Putamen (tissue), 1 donor: ENCODE measurements at places on chromosomes 1 and 21.

DNA sequence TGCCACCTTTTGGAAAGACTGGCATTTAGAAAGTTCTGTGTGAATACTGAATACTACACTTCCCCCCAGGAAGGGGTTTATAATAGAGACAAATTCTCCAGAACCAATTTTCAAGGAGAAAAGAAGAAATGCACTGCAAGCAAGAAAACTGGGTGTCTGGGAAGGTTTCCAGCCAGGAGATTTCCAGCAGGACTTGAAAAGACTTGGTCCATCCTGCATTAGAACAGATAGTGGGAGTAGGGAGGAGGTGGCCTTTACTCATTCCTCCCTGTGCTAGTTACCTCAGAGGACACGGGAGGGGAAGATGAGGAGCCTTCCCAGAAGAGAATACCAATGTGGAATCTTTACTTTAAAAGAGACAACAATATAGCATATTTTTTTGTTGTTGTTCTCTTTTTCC lies 52.4 kb downstream of the FAM78B start:
- no peak for DNase-seq

DNA sequence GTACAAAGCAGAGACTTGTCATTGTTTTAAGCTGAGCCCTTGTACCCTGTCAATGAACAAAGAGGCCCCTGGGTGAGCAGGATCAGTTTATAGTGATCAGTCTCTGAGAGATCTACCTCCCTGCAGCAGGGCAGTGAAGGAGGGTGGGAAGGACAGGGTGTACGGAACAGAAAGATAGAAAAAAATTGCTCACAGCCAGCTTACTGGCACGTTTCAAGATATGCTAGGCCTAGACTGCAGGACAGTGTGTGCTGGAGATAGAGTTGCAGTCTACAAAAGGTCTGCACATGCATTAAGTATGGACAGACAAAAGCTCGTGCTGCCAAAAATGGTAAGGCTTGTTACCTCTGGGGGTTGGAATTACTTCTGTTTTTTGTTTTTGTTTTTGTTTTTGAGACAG lies 34.6 kb downstream of the OVAAL start:
- no peak for DNase-seq

DNA sequence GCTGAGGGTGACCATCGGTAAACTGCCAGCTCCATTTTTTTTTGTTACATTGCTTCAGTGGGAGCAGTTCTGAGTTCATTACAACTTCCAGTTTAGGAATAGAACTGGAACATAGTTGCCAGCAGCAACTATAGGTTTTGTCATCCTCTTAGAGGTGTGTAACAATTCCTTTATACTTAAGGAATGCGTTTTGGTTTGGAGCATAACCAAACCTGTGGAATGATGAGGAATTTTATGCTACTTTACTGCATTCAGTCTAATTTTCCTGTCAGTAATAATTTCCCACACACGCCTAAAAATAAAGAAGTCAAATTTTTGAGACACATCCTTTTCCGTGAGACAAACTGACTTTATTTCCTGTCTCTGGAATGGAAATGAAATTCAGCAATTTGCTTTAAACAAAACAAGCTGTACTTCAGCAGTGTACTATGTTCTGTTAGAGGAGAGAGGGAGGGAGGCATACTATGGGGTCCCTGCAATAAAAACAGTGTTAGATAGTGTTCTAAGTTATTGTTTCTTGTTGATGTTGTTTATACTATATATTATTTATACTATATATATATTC lies 4.8 kb upstream of the AMPD1 start:
- DNase-seq = peak; percentile 45

GRCh38 chr21:37557261-37557950 lies 190.8 kb downstream of the DYRK1A start:
- no peak for DNase-seq

DNA sequence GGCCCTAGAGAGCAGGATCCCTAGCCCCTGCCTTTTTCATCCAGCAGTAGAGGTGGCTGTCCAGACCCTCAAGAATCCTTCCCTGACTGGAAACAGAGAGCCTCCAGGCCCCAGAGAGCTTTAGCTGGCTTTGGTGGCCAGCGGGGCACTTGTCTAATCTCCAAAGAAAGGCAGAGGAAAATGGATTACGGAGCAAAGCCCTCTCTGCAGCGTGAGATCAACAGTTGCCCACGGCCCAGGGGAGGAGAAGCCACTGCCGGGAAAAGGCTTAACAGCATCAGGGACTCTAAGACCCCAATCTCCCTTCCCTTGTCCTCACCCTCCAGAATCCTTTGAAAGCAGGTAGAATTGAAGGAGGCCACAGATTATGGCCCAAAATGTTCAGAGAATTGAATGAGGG lies 35.8 kb upstream of the GRIK3 start:
- no peak for DNase-seq

GRCh38 chr1:158679289-158679688 lies 7.2 kb downstream of the SPTA1 start:
- DNase-seq = no peak

DNA sequence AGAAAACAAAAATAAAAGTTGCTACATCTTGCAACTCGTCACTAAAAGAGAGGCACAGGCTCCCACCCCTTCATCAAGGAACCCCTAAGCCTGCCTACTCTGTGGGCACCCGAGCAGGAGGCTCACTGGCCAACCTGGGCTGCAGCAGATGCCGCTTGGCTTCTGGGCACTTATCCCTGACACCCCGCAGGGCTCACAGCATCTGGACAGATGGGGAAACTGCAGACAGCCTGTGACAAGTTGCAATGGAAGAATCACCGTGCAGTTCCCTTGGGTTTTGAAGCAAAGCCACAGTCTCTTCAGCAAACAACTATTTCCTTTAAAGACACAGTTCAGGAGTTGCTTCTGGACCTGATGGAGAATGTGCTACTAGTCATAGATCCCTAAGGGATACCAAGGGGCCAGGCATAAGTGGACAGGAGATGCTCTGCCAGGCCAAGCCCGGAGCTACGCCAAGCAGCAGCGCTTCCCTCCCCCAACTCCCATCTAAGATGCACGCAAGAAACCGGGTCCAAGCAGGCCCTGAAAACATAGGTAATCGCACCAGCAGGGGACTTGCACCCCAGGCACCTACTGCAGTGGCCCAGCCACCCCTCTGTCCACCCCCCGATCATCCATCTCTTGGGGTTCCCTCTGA lies 170.6 kb downstream of the NPHP4 start:
- DNase-seq = no peak

DNA sequence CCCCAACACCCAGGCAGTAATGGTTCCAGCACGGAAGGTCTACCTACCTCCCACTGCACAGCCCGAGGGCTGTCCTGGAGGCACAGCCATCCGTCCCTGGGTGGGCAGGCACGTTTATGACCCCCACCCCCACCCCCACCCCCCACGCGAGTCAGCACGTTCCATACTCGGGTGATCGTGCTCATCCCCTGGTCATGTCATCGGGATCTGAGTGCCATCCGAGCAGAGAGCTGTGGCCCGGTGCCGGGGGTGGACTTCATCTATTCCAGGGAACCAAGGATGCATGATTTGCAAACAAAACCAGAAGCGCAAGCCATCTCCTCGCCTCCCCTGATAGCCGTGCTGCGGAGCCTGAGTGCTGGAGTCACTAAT lies 1.1 kb downstream of the TSPEAR start:
- no peak for DNase-seq

DNA sequence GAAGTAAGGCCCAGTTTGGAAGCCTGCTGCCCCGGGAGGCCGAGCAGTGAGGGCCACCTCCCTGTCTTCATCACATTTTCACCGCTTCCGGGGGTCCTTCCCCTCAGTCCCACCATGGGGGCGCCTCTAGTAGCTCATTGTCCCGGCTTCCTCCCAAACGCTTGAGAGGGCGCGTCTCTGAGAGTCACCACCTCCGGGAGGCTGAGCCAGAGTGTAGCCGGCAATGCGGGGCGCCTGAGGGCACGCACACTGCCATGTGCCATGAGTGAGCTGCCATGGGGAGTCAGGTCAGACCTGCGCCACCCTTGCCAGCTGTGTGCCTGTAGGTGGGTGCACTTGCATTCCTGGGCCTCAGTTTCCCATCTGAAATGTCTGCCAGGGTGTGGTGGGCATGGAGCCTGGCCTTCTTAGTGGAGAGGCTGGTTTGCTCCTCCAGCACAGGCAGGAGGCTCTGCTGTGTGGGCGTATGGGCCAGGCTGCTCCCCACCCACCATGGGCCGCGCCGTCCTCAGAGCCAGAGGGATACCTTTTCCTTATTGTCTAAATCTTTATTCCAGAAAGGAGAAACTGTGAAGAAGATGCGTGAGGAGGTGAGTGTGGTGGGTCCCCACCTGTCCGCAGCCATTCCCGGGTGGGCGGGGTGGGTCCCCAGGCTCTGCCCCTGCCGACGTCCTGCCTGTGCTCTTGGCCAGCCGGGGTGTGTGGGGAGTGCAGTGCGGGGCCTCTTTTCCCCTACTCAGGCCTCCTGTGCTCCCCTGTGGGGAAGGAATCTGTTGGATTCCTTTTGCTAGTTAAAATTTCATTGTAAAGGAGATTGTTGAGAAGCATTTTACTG lies 81.3 kb upstream of the COL6A1 start:
- no peak for DNase-seq

DNA sequence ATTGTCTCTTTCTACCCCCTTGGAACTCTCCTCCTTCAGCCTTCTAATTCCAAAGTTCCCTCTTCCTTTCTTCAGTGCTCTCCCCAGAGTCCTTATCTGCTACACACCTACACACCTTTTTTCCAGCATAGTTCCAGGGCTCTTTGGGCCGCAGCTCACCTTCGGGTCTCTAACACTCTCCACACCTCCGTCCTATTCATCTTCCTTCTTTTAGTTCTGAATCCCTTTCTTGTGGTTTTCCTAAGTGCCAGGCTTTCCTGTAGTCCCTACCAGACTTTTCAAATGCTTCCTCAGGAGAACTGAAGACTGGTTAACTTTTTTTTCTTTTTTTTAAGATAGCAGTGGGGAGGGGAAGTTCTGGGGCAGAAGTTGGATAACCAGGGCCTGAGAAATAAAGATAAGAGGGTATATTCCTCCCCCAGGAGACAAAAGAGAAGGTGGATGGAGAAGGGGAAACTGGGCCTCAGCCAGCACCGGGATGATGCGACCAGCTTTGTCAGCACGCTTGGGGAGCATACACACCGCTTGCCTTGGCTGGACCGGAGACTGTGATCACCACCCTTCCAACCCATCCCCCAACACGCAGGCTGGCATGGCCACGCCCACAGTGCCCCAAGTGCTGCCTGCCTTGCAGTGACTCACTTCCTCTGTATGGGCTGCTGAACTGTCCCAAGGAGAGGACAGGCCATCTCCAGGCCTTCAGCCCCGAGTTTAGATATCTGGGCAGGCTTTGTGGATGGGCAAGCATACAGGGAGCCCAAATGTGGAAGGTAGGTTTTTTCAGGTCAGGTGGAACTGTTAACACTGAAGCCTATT lies 2.5 kb upstream of the CERS2 start:
- peak; percentile 76 for DNase-seq

DNA sequence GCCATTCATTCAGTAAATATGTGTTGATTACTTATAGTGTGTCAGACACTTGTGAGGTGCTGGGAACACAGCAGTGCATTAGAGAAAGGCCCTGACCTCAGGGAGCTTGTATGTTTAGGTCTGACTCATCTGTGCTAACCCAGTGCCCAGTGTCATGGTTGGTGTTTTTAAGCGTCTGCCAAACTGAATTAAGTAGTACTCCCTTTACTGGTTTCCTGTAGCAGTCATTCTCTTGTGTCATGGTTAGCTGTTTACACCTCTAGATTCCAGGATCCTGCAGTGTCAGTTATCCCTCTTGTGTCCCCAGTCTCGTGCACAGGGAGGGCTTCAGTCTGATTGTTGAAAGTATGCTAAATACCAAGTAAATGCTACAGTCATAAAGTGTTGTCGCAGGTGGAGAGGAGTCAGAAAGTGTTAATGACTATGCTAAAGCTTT lies 14.2 kb downstream of the UCK2 start:
- DNase-seq = no peak

GRCh38 chr21:35207322-35207721 lies 158.2 kb upstream of the RUNX1 start:
- no peak for DNase-seq

DNA sequence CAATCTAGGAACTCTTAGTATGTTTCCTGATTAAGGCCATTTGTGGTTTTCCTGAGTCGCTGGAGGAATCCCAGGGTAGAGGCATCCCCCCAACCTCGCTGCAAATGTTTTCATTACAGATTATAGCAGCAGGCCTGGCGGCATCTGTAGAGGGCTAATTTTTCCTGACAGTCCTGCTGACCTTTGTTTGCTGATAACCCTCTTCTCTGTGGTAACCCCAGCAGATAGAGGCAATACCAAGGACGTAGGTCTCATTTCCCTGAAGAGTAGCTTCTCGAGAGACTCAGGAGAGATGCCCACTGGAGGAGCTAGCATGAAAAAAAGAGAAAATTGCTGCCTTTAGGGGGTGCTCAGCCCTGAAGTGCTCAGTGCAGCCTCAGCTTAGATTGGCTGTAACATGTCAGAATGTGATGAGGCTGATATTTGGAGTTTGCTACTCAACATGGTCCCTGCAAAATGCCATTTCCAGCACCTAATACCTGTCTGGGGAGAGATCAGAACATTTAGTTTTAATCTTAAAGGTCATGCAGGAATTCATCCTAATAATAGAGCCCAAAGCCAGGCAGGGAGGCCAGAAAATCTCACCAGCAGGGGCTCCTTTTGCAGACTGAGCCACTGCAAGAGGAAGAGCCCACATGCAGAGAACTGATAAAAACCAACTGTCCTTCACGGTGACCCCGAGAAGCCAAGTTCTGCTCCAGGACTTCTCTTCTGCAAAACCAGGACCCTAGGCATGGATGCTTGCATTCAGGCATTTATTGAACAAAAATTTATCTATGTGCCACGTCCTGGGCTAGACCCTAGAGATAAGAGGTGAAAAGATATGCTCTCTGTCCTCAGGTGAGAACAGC lies 184.5 kb downstream of the KAZN start:
- DNase-seq = no peak

- no peak for DNase-seq
These were observed 91.6 kb downstream of the LRRC8C start for GRCh38 chr1:89724369-89725010.

DNA sequence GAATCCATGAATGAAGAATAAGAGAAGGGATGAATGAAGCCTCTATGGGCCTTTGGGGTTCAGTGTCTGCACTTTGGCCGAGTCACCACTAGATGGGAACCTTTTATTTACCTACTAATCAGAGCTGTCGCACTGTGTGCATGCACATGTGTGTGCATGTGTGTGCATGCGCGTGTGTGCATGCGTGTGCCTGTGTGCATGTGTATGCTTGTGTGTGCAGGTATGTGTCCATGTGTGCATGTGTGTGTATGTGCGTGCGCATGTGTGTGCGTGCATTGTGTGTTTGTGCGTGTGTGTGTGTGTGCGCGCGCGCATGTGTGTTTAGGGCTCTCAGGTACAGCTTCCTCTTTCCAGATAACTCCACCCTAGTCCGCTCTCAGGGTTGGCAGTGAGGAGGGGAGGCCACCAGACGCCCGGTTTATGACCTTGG lies 20.4 kb upstream of the UBXN10 start:
- no peak for DNase-seq

- DNase-seq = no peak
These were observed 4.2 kb downstream of the C1orf226 start for GRCh38 chr1:162385702-162386101.

DNA sequence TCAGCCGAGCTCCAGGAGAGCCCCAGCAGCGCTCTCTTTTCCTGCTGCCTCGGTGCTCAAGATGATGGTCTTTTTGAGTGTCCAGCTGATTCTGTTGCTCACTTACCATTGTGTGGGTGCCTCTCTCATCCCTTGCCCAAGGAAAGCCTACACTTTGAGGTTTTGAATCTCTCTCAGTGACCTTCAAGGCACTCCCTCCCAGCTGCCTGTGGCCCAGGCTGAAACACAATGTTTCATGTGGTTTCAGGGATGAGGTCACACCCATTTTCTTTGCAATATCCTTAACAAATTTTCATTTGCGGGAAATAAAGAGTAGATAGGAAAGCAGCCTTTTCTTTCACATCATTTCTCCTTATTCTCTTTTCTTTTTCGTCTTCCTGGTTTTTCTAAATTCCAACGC lies 12.6 kb upstream of the MRPS14 start:
- no peak for DNase-seq

GRCh38 chr1:45015683-45016082 lies 3.6 kb downstream of the UROD start:
- no peak for DNase-seq
